Renal cortical epithelial cell (primary cell): ENCODE measurements at places on chromosomes 12 and 14.

- no peak for DNase-seq
These were observed 42.4 kb upstream of the RAD51AP1 start for GRCh38 chr12:4496145-4496838.

- no peak for DNase-seq
These were observed 69.0 kb upstream of the WSCD2 start for GRCh38 chr12:108060067-108060466.

DNA sequence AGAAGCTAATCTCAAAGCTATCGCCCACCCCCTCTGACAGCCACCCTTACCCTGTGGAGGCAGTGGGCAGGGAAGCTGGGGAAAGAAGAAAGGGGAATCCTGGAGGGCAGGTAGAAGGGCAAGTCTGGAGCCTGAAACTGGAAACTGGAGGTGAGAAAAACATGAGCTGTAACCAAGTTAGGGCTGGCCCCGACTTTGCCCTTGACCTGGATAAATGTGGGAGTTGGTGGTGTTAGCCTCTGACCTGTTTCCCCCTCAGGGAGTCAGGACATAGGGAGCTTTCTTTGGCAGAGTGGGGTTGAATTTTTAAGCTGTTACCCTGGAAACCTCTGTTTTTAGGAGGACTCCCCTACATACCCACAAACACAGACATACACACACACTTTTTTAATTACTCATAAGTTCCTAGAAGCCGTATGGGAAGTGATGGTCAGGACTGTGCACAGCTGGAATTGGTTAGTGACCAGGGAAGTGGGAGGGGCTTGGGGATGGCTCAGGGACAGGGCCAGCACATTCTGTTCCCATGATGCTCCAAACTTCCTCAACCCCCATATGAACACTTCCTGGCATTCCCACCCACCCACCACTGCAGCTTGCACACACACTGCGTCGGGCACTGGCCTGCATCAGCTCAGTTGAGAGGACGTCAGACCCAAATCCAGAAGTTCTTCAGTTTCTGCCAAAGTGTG, 5.0 kb upstream of the MMP19 start:
- peak; percentile 86 for DNase-seq

- DNase-seq, result no peak
These were observed 728.8 kb downstream of the RPS29 start for GRCh38 chr14:48857366-48857765.

DNA sequence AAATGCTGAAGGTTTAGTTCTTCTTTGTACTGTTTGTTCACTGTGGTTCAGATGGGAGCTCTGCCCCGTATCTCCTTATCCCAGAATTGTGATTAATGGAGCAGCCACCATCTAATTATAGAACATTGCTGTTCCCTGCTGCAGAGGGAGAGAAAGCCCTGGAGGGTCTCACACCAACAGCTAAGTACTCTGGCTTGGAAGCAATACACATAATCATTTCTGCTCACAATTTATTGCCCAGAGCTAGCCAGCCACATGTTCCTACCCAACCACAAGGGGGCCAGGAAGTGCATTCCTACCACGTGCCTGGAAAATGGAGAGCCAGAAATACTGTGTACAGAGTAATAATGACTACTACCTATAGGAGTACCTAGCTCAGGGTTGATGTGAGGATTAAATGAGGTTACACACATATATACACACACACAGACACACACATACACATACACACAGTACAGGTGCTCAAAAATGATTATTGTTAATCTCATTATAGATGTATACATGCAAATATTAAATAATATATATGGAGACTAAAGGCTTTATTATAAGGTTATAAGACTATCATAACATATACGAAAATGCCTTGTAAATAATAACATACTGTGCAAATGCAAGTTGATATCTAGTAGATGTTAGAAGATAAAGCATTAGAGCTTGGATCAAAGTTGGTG, 22.3 kb downstream of the MSRB3 start:
- peak; percentile 11 for DNase-seq

- no peak for DNase-seq
These were observed 2.4 kb upstream of the CSRNP2 start for GRCh38 chr12:51085757-51086156.

GRCh38 chr14:50354527-50354926, 42.2 kb downstream of the CDKL1 start:
- no peak for DNase-seq

DNA sequence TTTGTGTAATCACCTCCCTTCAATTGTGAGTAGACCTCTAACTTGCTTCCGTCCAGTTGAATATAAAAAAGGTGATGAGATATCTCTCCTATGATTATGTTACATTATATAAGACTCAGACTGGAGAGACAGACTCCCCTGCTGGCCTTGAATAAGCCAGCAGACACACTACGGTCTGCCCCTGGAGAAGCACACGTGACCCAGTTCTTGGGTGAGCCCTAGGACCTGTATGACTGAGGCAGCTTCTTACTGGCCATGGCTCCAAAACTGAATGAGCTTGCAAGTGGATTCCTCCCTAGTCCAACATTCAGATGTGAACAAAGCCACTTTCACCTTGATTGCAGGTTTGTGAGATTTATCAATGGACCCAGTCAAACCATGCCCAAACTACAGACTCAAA, 427.9 kb upstream of the DCN start:
- DNase-seq, result no peak

- peak; percentile 40 for DNase-seq
These were observed 13.1 kb downstream of the ZDHHC22 start for GRCh38 chr14:77128414-77128891.

GRCh38 chr14:89952576-89952975, 2.0 kb downstream of the EFCAB11 start:
- no peak for DNase-seq

DNA sequence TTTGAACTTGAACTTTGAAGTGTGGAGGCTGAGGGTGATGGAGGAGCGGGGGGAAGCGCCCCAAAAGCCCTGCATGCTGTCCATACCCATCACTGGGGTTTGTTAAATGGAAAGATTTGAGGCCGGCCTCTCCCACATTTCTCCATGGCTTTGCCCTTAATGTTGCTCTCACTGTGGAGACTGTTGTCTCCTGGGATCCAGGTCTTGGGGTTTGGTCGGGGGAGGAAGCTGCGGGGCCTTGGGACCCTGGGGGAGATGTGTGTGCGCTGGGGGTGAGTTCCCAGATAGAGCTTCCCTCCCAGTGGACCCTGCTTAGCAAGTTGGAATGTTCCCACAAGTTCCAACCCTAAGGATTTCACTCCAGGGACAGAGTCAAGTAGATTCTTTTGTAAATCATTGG, 28.0 kb upstream of the LRTM2 start:
- no peak for DNase-seq

GRCh38 chr12:124636138-124636978, 68.9 kb upstream of the NCOR2 start:
- peak; percentile 44 for DNase-seq
